ENCODE measurements at places on chromosomes 3 and 15.
A peak's percentile ranks its signal among the peaks of the same experiment; 100 is the strongest.

DNA sequence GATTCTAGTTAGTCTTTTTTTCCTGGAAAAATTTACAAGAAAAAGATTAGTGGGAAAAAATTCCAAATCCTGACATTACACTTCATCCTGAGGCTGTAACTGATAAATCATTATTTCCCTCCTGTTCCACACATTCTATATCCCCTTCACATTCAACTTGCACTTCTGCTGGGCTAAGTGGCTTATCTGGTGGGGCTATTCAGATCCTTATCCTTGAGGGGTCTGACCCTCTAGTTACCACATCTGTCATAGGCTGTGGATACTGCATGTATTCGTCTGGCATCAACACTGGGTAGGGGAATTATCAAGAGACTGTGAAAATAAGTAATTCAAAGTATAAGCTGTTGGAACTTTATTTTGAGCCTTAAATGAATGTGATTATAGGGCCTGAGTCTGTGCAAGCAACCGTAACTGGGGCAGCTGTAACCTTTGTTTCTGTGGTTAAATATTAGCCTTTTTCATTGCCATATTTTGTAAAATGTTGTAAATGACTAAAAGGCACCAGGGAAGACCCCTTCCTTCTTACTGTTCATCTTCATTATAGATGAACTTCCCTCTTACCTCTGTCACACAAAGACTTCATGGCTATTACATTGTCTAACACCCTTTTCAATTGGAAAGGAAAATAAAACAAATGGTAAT lies 28.0 kb upstream of the TEX9 start:
- no peak for DNase-seq

- no peak for DNase-seq
These were observed 62.5 kb downstream of the MYO5A start for GRCh38 chr15:52466134-52466701.

- no peak for DNase-seq
These were observed 58.7 kb upstream of the CHST2 start for GRCh38 chr3:143060906-143061305.

- DNase-seq, result no peak
These were observed 5.3 kb downstream of the KLF15 start for GRCh38 chr3:126351771-126352475.

DNA sequence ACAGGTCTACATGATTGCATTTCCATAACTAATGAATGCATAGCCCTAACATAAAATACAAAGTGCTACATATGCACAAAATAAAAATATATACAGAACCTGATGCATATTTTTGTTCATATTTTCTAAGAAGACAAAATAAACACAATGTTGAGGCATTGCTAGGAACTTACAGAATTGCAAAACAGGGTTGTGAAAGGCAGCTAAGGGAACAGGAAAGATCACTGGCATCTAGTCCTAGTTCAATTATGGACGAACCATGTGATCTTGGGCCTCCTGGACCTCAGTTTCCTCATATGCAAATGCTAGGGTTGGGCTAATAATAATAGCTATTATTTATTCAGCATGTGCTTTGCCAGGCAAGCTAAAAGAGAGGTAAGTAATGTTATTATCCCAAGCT lies 15.5 kb upstream of the NCEH1 start:
- no peak for DNase-seq

DNA sequence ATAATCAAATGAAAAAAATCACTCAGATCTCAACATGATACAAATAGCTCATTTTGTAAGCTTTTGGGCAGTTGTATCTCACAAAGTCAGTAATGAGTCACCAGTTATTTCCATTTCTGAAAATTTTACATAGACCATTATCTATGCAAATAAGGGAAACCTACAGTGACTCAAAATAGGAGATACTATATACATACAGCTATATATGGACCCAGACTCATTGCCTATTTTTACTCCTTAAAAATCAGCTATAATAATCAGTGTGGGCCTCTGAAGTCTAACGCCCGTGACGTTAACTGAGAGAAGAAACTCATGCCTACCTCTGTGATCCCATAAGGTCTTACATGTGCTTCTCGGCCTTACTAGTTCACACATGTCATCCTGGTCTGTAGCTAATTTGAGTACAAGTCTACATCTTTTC lies 31.6 kb downstream of the LRIG1 start:
- DNase-seq, result no peak

DNA sequence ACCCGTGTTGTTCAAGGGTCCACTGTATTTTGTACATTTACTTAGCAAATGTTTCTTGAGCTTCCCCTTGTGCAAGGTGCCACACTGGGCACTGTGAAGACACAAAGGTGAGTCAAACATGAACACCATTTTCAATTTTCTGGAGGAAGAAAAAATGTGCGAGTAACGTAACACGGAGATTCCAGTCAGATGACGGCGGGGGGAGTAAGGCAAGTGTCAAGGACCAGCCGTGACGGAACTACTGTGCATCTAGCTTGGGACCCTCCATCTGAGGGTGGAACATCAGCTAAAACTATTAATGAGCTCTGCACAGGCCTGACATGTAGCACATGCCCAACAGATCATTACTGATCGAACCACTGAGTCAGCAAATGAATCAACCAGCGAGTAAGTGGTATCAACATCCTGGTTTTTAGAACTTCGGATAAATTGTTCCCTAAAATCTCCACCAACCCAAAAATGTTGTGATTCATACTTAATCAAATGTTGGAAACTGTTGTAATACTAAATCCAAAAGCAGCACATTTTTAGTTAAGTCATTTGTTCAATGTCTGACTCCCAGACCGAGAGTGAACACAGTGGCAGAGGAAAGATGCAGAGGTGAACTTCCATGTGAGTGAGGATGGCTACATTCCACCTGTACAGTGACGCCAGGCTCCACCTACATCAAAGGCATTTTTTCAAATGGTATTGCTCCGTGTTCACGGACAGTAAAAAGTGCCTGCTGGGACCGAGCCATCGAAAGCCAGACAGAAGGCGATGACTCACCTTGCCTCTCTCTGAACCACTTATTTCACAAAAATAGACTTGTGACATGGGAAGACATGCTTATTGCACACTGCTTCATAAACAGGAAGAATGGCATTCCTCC lies 172.2 kb downstream of the ATP10A start:
- DNase-seq, result no peak

- no peak for DNase-seq
These were observed 23.1 kb downstream of the POC1A start for GRCh38 chr3:52130966-52131622.

DNA sequence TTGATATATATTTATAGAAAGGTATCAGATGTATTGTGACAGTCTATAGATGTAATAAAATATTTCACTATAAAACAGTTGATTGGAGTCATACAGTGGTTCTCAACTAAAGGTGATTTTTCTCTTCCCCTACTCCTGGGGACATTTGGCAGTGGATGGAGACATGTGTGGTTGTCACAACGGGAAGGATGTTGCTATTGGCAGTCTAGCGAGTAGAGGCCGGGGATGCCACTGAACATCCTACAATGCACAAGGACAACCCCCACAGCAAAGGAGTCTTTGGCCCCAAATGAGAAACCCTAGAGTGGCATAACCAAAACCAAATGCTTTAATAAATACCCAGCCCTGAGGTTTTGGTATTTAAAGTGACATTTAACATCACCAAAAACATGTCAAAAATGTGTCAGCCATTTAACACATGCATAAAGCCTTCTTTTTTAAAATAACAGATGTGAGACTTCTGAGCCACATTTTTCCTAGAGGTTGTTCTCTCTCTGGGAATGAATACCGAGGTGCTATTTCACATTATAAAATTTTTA lies 367.5 kb downstream of the PTPRG start:
- no peak for DNase-seq

GRCh38 chr3:1214933-1215332 lies 122.1 kb downstream of the CNTN6 start:
- DNase-seq, result no peak

GRCh38 chr3:116340680-116341216 lies 104.5 kb downstream of the LSAMP start:
- DNase-seq, result no peak

DNA sequence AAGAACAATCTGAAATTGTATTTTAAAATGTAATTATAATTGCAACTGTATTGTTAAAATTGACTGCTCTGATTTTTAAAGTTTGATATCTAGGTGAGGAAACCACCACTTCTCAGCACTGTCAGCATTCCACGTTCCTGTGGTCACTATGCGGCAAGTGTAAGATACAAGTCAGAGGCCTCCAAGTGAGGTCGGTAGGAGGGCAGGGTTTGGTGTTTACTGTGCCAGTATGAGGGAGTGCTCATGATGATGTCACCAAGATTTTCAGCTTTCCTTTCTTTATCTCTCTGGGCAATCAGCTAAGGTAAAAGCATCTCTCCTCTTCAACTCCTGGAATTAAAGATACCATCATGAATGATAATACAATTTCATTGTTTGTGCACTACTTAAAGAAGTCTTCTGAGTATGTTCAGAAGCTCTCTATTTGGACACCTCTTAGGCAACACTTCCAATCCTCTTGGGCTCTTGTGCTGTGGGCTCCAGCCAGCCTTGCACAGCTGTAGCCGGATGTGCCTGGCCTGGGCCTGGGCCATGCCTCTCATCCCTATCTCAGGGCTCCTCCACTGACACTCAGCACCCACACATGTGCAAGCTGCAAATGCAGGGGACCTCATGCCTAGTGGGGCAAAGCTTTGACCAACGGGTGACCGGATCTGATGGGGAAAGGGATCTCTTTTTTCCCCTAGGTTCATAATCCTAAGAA lies 42.9 kb downstream of the CCR3 start:
- no peak for DNase-seq

- no peak for DNase-seq
These were observed 21.9 kb upstream of the USP13 start for GRCh38 chr3:179630753-179631451.

- DNase-seq, result no peak
These were observed 26.8 kb downstream of the DCBLD2 start for GRCh38 chr3:98874602-98875249.

GRCh38 chr3:192122832-192123594 lies 604.3 kb downstream of the FGF12 start:
- DNase-seq, result no peak

DNA sequence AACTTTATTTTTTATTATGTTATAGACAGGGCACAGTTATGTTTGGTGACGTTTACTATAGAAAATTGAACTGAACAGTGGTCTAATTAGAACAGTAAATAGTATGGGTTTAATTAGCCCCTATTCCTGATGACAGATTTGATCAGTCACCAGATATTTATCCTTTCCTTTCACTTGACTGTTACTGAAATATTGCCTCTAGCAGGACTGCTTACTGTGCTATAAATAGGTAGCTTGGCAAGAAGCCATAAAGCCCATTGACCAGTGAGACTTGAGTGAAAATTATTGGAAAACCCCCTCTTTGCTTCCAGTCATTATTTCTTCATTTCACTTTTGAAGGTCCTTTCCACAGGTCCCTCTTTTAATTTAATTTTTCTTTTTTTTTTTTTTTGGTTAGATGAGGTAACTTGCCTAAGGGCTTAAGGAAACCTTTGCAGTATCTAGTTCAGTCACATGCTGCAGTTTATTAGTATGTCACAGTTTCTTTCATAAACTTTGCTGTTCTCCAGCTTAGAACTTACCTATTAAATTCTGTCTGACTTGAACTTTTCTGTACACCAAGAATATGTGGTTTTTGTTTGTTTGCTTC lies 115.6 kb downstream of the ADAMTSL3 start:
- DNase-seq, result no peak

DNA sequence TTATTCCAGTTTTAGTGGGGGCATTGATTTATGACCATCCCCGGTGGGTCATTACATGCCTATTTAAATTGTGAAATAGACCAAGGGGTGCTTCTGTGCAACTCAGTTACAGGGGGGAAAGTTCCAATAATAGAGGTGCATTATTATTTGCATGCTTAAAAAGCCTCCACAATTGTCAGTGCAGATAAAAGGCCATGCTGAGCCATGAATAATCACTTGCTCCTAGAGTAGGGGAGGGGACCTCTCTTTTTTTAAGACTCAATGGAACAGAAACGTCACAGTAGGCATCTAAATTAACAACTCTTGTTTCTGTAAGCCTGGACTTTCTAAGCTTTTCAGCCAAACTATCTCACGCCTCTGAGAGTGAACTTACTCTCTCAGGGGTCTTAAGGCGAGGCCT lies 66.5 kb upstream of the CMTM7 start:
- no peak for DNase-seq

DNA sequence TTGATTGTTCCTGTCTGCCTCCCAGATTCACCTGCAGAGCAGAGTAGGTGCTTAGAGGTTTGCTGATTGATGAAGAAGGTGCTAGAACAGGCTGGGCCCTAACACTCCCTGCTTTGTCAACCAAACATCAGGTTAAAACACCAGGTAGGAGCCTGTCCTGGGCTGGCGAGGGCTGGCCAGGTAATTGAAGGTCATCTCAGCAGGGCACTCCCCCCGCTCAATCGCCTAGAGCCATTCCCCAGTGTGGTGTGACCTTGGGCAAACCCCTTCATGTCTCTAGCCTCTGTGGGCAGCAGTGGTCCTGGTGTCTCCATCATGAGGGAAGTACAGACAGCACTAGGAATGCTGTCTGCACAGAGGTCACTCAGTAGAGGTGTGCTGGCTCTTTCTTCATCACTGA lies 88.3 kb downstream of the KLF15 start:
- DNase-seq, result no peak

DNA sequence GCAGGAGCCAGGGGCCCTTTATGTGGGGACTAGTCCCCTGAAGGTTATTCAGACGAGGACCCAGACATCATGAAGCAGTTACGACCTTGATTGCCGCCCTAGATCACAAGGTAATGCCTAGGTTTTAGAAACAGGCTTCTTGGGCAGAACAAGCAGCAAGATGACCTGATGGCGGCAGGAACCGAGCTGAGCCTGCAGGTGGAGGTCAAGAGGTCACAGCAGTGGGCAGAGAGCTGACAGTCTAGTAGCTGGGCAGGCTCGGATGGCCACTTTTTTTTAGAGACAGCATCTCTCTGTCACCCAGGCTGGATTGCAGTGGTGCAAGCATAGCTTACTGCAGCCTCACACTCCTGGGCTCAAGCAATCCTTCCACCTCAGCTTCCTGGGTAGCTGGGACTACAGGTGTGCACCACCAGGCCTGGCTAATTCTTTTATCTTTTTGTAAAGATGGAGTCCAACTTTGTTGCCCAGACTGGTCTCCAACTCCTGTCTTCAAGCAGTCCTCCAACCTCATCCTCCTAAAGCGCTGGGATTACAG lies 83.5 kb upstream of the ABHD17C start:
- DNase-seq, result no peak

DNA sequence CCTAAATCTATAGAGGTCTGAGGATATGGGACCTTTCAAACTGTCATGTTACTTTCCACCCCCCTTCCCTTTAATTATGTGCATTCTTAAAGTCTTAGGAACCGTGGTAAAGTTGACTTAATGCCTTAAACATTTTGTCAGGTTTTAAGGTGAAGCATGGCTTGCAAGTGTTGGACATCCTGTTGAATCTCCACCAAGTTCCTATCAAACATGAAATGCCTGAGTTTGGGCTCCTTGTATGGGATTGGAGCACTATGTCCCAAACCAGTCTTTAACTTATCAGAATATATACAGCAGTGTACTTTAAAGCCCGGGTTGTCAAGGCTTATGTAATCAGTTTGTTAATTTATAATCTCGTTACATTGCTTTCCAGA lies 1.1 kb downstream of the SNRK start:
- no peak for DNase-seq

DNA sequence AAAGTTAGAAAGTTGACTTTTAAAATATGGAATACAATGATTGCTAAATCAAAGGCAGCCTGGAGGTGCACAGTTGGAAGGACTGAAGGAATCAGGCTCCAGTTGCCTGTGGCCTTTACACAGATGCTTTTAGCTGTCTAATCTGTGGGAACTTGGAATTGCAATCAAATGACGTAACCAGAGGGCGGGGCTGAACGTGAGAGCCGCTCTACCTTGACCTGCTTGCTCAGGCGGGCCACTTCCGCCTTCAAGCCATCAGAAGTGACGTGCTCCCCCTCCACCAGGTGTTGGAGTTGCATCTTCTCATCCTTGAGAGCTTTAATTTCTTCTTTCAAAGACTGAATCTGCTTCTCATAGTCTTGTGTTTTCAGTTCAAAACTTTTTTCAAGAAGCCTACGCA lies 37.7 kb upstream of the GNB5 start:
- DNase-seq, result peak; percentile 49

All from HepG2 (cell line).